Activated T-helper 1 cell treated with Interleukin-2 at 50 U/mL for 16 hours (primary cell): ENCODE measurements at places on chromosomes 3 and 15.

DNA sequence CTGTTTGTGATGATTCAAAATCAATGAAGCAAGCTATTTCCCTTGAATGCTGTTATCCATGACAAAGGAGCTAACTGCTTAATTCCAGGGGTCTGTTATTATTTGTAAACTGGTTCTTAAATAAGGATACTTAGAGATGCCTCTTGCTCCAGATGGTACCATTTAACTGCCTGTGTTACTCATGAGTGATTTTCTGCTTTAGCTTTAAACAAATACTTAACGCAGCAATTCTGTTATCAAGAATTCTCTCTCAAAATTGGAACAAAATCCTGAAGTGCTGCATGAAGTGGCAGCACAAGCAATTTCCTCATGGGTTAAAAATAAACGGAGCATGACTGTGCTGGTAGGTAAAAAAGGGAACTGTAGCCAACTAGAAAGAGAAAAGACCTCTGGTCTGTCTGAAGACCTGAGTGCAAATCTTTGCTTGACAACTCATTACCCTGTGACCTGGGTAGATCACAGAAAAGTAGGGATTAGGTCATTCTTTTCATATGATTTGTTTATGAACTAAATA lies 62.5 kb upstream of the GBE1 start:
- no peak for DNase-seq

DNA sequence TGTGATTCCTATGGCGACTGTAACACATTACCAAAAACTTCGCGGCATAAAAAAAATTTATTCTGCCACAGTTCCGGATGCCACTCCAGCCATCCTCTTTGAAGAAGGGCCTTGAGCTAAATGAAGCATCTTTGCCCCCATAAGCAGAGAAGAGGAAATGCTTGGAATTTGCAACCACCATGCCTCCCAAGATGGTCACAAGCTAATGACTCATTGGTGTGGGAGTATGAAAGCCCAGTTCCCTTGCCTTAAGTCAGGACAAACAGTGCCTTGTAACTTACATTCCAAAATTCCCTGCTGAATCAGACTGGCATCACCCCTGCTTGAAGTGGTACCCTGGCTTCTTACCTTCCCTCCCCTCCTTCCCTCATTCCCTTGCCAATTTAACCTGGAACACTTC lies 1077.4 kb downstream of the EPHA3 start:
- DNase-seq = no peak

DNA sequence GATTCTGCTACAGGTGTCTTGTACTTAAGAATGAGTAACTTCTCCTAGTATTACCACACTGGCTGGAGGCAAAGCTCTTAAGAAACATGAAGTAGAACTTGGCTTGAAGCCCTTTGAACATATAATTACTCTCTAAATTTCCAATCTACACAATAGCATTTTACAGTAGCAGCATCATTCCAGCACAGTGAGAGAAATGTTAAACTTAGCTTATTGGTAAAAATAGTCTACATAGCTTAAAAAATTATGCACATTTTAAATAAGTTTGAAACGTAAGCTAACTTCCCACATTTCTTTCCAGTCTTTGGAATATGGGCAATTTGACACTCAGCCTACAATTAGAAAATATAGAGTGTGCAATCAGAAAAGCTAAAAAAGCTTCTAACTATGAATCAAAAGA lies 32.8 kb upstream of the TOP2B start:
- DNase-seq = no peak

GRCh38 chr3:193498215-193498614 lies 56.5 kb downstream of the ATP13A4 start:
- no peak for DNase-seq

- DNase-seq = no peak
Observed at GRCh38 chr3:10933805-10934481, 58.6 kb upstream of the SLC6A1 start.

- no peak for DNase-seq
Observed at GRCh38 chr15:32901995-32902394, 184.2 kb downstream of the GREM1 start.

DNA sequence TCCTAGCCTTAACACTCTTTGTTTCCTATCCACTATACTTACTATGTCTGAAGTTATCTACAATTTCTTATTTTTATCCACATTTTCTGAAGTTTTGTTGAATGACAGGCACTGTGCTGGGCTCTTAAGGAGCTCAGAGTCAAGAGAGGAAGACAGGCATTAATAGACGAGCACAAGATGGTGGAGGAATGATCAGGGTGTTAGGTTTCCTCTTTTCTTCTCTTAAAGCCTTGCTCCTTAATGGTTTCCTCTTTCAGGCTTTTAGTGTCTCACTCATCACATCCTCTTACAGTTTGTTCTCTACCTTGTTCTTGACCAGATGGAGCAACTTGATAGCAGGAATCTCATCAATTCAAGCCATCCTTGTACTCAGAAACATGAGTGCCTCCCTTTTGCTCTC lies 52.9 kb upstream of the BCL6 start:
- DNase-seq = no peak

- no peak for DNase-seq
Observed at GRCh38 chr3:122183893-122184590, 574 bp downstream of the CASR start.

GRCh38 chr3:171753025-171753472 lies 57.2 kb downstream of the PLD1 start:
- no peak for DNase-seq

DNA sequence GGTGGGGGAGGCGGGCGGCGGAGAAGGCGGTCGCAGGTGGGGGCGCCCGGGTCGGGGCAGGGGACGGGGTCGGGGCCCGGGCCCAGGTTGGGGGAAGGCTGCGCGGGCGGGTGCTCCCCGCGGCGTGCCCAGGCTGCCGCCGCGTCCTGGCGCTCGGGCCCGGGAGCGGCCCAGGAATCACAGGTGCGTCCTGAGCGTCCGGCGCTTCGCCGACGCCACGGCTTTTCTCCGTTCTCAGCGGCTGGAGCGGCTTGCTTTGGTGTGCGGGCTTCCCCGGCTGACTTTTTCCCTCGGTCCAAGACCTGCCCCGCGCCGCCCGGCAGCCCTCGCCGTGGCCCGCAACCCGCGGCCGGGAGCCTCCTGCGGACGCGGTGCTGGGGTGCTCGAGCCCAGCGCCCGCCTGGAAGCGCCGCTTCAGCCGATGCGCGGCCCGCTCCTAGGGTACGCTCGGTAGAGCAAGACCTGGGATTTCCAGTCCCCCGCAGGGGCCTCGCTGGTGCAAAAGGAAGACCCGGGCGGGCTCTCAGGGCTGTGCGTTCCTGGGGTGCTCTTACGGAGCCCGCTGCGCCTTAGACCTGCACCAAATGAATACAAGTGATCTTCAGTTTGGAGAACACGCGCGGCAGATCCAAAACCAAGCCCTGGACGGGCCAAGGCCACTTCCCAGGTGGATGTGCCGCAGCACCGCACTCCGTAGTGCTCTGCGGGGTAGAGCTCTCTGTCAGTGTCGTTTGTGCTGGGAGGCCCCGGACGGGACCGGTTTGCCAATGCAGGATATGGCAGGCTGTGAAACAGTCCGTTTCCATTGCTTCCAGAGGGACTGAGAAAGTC lies 639 bp downstream of the NIPA1 start:
- DNase-seq = no peak

DNA sequence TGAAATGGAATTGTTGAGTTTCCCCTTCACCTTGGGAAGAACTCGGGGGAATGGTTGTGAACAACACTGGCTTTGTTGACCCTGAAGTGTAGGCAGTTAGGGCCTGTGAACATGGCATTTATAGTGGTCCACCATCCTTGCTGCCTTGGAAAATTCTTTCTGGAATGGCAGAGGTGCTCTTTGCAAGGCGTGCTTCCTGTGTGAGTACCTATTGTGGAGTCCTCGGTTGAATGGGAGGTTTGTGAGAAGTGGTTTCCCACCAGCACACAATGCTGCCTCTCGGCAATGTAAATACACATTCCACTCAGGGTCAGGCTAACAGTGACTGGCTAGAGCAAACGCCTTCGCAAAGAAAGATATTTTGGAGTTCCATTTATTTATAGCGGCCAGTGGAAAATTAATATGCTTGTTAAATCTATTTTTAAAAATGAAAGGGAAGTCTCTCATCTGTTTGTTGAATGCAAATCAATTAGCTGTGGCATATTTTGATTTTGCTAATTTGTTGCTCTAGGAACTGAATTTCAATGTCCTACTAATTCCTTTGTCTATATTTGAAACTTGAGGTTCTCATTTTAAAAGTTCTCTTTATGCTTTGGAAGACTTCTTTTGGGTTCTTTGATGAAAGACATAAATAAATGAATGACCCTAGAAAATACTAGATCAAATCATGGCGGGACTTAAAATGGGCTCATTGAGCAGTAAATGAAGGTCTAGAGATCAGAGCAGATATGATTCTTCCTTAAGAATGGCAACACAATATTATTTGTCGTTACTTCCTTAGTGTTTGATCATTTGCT lies 59.5 kb downstream of the FNDC3B start:
- no peak for DNase-seq

GRCh38 chr3:63400246-63400860 lies 122.2 kb downstream of the SYNPR start:
- DNase-seq = no peak

DNA sequence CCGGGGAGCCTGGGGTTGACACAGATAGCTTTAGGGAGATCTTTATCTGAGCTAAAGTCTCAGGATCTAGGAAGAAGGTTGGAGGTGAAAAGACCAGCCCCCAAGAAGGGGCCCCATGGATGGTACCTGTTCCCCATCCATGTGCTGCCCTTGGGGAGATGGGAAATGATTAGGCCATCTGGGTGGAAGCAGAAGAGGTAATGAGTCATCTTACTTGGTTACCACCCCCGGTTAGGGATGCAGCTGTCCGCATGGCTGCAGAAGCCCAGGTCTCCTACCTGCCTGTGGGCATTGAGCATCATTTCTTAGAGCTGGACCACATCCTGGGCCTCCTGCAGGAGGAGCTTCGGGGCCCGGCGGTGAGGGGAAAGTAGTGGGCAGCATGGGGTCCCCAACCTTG lies 3.1 kb upstream of the CPLX3 start:
- no peak for DNase-seq

DNA sequence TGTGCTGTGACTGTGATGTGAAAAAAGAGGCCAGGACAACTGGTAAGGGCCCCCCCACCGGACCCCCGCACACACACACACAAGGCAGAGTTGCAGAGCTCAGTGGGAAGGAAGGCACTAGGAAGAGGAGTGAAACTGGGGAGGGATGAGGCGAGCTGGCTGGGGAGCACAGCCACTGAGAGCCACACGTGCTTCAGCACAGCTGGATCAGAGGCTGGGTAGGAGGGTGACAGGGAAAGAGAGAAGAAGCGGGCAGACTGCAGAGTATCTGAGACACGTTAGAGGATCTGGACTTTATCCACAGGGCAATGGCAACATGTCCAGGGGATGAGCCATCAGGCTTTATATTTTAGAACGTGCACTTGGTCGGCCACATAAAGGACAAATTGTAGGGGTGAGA lies 38.0 kb upstream of the TKT start:
- DNase-seq = no peak

DNA sequence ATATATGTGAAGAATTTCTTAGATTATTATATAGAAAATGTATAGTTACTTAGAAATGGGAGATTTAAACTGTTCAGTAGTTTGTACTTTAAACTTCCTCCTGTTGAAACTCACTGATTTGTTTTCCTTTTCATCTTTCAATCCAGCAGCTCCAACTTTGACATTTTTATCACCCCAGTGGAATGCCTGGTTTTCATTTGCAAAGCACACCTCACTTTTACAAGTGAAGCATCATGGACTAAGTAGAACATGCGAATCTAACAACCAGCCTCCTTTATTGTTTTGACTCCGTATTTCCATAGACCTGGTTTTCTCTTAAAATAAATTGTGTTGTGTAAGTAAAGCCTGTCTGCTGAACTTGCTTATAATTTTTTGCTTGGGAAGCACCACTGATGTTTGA lies 97.8 kb upstream of the ROBO2 start:
- DNase-seq = no peak

DNA sequence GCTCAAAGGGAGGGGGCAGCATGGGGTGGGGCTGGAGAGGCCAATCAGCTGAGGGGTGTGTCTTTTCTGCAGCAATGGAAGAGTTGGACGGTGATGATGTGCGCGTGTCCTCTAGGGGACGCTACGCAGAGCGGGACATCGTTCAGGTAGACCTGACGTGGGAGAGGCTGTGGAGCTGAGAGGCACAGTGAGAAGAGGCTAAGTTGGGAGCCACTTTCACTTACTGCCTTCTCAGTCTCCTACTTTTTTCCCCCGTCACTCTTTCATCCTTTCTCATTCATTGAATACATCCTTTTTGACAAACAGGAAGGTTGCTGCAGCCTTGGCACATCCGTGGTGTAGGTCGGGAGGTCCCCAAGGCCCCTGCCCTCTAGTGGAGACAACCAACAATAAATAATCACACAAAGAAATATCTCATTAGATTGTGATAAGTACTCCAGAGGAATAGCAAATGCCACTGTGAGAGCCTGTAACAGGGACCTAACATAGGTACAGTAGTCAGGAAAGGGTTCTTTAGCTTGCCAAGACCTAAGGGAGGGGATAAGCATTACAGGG lies 4.4 kb upstream of the BRPF1 start:
- peak; percentile 40 for DNase-seq

DNA sequence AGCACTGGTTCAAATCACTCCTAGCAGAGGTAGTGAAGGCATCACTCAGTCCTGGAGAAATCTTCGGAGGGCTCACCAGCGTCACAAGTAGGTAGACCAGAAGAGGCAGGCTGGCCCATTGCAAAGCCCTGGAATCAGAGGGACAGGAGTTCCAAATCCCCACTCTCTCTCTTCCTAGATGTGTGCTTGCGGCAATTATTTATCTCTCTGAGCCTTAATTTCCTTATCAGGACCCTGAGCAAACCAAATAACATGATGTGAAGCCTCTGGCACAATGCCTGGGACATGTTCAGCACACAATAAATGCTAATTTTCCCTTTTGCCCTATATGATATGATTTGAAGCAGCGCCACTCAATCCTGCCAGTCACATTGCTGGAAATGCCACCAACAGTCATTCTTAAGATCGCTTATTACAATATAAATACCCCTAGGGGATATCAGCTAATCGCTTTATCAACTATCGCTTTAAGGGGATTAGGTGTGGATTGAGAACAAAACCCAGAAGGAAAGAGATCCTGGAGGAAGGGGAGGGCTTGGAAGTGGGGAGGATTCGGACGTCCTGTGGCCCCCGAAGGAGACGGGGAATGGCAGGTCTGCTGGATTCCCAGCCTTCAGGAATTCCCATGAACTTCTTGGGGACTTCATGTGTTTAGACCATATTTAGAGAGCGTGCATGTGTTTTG lies 59.5 kb upstream of the TSEN2 start:
- DNase-seq = no peak

GRCh38 chr15:98699591-98700424 lies 51.5 kb downstream of the IGF1R start:
- no peak for DNase-seq

GRCh38 chr15:36472672-36473071 lies 106.8 kb upstream of the CDIN1 start:
- DNase-seq = no peak

- DNase-seq = no peak
Observed at GRCh38 chr3:107061466-107061865, 315.8 kb upstream of the CCDC54 start.

DNA sequence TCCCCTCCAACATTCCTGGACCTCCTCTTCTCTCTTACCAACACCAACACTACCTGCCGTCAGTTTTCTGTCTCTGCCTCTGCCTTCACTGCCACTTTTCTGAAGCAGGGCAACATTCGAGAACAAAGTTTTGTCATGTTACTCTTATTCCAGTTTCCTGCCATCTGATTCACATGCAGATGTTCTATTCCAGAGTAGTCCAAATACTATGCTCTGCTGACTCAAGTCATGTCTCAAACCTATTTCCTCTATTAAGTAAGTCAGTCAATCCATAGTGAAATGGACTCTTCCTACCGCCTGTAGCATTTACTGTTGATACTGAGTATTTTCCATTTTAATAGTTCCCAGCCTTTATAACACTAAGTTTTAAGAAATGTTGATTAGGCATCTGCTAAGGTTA lies 43.4 kb downstream of the ESYT3 start:
- DNase-seq = no peak

- DNase-seq = no peak
Observed at GRCh38 chr3:10695595-10696285, 120.3 kb upstream of the SLC6A11 start.
